ENCODE measurements at places on chromosomes 7 and 10. TPM values are rescaled to one million over a fixed set of nuclear protein-coding genes. Genes with fewer than 3 reads are reported as not detected.
A peak's percentile ranks its signal among the peaks of the same experiment; 100 is the strongest.

DNA sequence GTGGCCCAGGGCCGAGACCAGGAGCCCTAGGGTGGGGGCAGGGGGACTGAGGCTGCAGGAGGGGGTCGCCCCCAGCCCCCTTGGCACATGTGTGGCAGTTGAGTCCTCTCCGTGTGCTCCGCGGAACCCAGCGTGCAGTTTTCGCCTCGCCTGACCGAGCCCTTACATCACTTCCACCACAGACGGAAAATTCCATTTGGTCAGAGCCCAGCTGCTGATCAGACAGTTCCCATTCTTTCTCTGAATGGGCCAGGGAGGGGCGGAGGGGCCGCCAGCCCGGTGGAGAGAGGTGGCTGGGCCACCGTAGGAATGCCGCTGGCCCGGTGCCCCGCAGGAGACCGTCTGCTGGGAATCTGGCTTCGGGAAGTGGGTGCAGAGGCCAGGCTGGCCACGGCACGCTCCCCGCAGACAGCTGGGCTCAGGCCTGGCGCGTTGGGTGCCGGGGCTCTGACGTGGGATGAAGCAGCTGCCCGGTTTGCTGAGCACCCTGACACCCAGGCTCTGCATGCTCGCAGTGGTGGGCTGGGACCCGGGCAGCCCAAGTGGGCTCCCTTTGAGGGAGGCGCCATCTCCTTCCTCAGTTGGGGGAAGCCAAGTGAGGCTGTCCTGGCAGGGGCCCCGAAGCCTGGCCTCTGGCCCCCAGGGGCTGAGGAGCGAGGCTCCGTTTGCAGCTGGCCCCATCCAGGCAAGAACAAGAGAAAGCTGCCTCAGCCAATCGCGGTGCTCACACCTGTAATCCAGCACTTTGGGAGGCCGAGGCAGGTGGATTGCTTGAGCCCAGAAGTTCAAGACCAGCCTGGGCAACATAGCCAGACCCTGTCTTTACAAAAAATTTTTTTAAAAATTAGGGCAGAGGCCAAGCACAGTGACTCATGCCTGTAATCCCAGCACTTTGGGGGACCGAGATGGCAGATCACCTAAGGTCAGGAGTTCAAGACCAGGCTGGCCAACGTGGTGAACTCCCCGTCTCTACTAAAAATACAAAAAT, 9.9 kb downstream of the TTYH3 start:
- H3K27ac ChIP-seq: no peak overlapping the region
- no peak overlapping the region for H3K4me3 ChIP-seq
- peaks cover 14% of the 10 kb centered on the region for H3K4me1 ChIP-seq
- H3K36me3 ChIP-seq: no peaks in the 10 kb centered on the region

- H3K27ac ChIP-seq: no peak overlapping the region
- no peak for DNase-seq
- no peak overlapping the region for H3K4me3 ChIP-seq
- H3K4me1 ChIP-seq: no peaks in the 10 kb centered on the region
- H3K36me3 ChIP-seq: no peaks in the 10 kb centered on the region
Observed at GRCh38 chr7:75649462-75649861, 89.3 kb downstream of the HIP1 start.

GRCh38 chr7:99558306-99559174, at the start of gene ZNF655:
Gene ZNF655, plus strand, starts transcription at chr7:99558642. Its CDS starts 1,918 bp downstream, at chr7:99560560.
- H3K4me3 ChIP-seq: peak within 1 kb of the TSS; percentile 76
- H3K27ac ChIP-seq: peak within 1 kb of the TSS; percentile 98
- H3K36me3 ChIP-seq: peaks cover 34% of the 10 kb centered on the region
- DNase-seq: peak; percentile 92
- no peaks in the 10 kb centered on the region for H3K27me3 ChIP-seq
- H3K4me1 ChIP-seq: peaks cover 43% of the 10 kb centered on the region

GRCh38 chr7:76272851-76273497, 29.5 kb upstream of the HSPB1 start:
- no peak overlapping the region for H3K27ac ChIP-seq
- H3K4me3 ChIP-seq: no peak overlapping the region
- no peak for DNase-seq
- H3K27me3 ChIP-seq: no peaks in the 10 kb centered on the region
- H3K36me3 ChIP-seq: no peaks in the 10 kb centered on the region

DNA sequence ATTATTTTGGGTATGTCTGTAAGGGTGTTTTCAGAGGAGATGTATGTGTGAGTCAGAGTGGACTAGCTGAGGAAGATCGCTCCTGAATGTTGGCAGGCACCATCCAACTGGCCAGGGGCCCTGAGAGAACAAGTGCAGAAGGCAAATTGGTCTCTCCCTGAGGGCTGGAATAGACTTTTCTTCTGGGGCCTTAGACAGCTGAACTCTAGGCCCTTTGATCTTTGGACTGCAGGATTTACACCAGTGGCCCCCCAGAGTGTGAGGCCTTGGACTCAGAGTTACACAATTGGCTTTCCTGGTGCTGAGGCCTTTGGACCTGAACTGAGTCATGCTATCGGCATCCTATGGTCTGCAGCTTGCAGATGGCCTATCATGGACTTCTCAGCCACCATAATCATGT, 217.2 kb downstream of the REEP3 start:
- H3K36me3 ChIP-seq: no peaks in the 10 kb centered on the region
- DNase-seq: no peak
- H3K4me1 ChIP-seq: no peaks in the 10 kb centered on the region
- H3K4me3 ChIP-seq: no peak overlapping the region
- H3K27me3 ChIP-seq: no peaks in the 10 kb centered on the region

DNA sequence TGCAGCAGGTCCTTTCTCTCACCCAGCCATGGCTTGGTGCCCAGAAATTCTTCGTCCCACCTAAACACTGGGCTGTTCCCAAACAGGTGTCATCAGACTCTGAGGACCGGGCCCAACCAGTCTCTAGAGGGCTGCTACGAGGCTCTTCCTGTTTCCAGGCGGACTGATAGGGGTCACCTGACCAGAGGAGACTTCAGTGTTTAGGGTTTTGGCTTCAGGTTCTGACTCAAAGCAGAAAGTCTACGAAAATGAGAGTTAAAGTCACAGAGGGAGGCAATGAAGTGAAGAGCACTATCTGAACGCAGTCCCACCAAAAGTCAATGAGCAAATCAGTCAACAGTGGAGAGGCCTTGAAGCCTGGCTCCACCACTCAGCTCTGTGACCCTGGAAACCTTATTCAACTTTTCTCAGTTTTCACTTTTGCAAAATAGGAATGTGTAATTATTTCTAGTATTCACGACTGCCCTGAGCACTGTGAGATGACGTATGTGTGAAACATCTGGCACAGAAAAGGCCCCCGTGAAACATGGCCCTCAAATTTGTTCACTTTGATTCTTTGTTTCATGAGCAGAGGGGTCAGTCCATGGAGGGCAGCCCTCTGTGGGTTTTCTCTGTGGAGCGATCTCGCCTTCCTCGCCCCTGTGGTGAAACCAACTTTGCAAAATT, 189.9 kb upstream of the PDE1C start:
- H3K27me3 ChIP-seq: no peaks in the 10 kb centered on the region
- no peak overlapping the region for H3K27ac ChIP-seq
- H3K4me1 ChIP-seq: no peaks in the 10 kb centered on the region
- H3K36me3 ChIP-seq: no peaks in the 10 kb centered on the region
- no peak for DNase-seq

The ELMO1 gene
- total RNA-seq: 131 TPM

The MYO3A gene
- not detected for total RNA-seq

The NEUROG3 gene
- not detected for total RNA-seq

All from CD4-positive, alpha-beta memory T cell (primary cell).